Globus pallidus (tissue), 1 donor: ENCODE measurements at places on chromosomes 12 and 14.

- no peak for DNase-seq
These were observed 14.6 kb downstream of the CCDC88C start for GRCh38 chr14:91402771-91403600.

GRCh38 chr14:99559286-99559990 is 44.6 kb downstream of the CCDC85C start:
- DNase-seq: no peak

- no peak for DNase-seq
These were observed 140.7 kb upstream of the PWP1 start for GRCh38 chr12:107544937-107545336.

DNA sequence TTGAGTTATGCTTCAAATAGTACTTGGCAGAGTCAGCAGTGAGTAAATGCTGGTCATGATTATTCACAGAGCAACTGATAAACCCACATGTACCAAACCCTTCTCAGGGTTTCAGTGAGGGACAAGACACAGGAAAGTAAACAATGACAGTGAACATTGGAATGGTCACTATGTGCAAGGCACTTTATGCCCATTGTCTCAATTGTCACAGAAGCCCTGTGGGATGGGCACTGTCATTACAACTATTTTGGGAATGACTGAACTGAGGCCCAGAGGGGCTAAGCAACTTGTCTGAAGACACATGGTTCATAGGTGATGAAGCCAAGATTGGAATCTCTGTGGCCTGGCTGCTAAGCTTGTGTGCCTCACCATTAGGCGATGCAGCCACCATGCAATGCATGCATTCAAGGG is 238.5 kb downstream of the RBM19 start:
- no peak for DNase-seq

DNA sequence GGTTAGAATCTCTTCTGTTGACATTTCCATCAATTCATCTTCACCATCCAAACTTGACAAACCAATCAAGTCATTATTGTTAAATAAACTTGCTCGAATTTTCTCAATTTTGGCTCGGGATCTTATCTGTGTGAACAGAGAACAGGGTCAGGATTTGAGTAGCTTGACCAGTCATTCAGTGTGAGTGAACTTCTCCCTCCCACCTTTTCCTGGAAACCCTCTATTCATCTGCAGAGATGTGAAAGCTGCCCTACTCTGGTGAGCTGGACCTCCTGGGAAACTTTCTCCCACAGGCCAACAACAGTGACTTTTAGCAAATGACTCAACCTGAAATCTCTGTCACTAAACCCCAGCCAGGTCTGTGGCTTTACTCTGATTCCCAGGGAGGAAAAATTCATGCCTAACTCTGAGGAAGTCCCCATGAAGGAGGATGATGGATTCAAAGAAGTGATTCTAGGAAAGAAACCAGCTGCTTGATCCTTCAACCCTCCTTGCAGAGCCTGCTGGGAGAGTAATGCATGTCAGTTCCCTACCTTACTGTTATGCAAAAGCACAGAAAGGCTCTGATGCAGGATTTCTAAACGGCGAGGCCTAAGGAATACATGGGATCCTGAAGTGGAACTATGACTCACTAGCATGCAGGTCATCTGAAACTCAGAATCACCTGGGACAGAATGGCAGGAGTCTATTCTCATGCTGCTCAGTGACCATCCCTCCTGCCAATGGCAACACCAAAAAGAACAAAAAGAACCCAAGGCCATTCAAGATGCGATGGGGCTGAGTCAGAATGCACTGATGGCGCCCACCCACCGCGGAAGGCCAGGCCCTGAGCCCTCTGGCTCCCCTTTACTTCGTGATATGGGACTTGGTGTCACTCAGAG is 58.0 kb downstream of the TRAFD1 start:
- DNase-seq: no peak

DNA sequence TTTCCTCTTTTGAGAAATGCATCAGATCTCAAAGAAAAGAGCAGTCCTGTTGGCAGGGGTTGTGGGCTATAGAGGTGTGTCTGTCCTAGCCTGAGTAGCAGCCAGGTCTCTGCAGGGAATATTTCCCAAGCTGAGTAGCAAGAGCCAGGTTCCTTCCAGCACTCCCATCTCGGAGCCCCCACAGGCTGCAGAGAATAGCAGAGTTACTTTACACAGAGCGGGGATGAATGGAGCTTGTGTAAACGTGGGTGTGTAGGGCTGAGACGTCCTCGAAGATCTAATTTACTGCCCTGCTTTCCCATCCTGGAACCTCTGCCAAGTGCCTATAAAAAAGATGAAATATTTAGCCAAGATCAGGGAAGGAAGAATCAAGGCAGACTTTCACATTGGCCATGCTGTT is 156.6 kb downstream of the TSPAN9 start:
- DNase-seq: no peak

DNA sequence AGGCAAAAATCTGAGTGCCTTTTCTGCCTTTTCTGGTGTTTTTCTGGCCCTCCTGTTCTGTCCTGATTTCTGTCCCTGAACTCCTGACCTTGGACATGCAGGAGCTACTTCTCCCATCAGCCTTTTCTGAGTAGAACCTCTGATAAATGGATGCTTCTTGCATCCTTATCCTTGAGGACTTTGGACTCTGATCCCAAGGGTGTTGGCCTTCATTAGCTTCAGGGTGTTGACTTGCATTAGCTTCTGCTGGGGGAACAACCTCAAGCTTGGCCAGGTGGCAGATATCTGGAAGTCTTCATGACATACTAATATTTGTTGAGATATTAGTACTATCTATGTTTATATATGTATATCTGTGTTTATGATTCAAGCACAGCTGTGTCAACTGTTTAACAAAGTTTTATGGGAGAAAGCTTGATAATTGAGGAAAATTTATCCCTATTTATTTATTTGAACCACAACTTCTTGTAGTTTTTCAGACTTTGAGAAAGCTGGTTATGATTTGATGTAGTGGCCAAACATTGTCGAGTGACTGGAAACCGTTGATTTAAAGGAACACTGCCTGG is 124.3 kb downstream of the CHST11 start:
- DNase-seq: no peak

GRCh38 chr12:53493610-53494391 is 5.5 kb downstream of the MAP3K12 start:
- no peak for DNase-seq

DNA sequence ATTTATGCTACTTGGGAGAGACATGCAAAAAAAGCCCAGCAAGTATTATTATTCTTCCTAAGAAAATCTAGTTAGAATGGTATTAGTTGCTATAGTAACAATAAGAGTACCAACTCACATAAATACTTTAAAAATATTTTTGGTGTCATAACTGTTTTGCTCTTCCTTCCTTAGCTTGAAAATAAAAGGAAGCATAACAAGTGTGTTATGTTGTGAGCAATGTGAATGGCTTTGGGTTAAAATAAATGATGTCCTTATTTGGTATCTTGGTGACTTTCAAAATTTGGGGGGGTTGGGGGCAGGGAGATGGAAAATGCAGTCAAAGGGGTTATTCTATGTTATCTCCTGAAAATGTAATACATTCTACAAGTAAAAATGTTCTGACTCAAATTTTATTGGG is 91.0 kb downstream of the ELK3 start:
- no peak for DNase-seq

GRCh38 chr12:25686351-25686750 is 133.3 kb upstream of the LMNTD1 start:
- no peak for DNase-seq

GRCh38 chr12:67526129-67526528 is 122.4 kb upstream of the DYRK2 start:
- no peak for DNase-seq

GRCh38 chr12:61808856-61809255 is 451.3 kb upstream of the USP15 start:
- no peak for DNase-seq

GRCh38 chr12:12219664-12220063 is 47.2 kb downstream of the LRP6 start:
- DNase-seq: no peak

DNA sequence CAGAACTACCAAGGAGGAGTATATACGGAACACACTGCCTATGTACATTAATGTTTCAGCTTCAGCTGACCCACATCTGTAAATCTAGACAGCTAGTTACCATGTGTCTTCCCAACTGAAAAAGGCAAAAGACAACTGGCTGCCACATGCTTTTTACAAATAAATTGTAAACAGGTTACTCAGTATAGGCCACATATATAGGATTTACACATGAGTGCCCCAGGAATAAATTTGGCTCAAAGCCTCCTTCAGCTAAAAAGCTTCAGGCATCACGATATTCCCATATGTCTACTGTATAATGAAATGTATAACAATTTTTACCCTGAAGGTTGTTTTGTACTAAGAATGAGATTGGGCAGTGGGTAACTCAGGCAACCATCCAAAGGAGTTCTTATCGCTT is 175.9 kb upstream of the BMP4 start:
- DNase-seq: no peak
